ENCODE measurements at places on chromosomes 5 and 9. TPM values are rescaled to one million over a fixed set of nuclear protein-coding genes. Genes with fewer than 3 reads are reported as not detected.

- peak; percentile 8 for DNase-seq
These were observed 59.0 kb upstream of the KLF4 start for GRCh38 chr9:107548298-107549142.

- no peak for DNase-seq
These were observed 130.4 kb upstream of the CLINT1 start for GRCh38 chr5:157989296-157989695.

DNA sequence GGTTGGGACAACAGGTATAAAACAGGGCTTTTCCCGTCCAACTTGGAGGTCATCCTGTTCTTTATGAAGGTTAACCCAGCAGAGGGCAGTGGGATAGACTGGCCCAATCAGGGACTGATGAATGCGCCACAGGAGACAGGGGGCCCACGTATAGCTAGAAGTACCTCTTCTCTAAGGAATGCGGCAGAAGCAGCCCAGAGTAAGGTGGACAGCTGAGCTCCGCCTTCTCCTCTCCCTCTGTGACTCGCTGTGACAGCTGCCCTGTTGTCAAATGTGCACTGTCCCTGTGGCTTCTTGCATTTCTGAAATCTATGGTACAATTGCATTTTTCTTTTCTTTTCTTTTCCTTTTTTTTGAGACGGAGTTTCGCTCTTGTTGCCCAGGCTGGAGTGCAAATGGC lies 306.6 kb downstream of the FBXL7 start:
- DNase-seq, result no peak

DNA sequence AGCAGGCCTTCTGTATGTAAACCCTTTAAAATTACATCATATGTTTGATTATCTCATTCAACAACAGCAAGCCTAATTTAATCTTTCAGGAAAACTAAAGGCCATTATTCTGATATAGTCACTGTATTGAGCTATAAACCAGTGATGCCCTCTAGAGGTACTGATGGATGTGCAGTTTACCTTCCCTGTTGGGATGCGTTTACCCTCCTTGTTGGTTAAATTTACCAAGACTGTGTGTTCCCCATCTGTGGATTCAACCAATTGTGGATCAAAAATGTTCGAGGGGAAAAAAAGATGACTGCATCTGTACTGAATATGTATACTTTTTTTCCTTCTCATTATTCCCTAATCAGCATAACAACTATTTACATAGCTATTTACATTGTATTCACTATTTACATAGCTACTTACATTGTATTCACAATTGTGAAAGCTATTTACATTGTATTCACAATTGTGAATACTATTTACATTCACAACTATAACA lies 3.7 kb upstream of the BAAT start:
- no peak for DNase-seq

- DNase-seq, result no peak
These were observed 255.9 kb downstream of the FAM114A2 start for GRCh38 chr5:153782589-153783361.

GRCh38 chr9:124733964-124734740 lies 37.0 kb downstream of the NR6A1 start:
- DNase-seq, result no peak

GRCh38 chr5:171405615-171406014 lies 13.8 kb upstream of the FGF18 start:
- DNase-seq, result no peak

- DNase-seq, result no peak
These were observed 34.6 kb downstream of the SLC12A2 start for GRCh38 chr5:128118214-128118613.

- DNase-seq, result no peak
These were observed 4.9 kb upstream of the PTCH1 start for GRCh38 chr9:95521699-95522098.

DNA sequence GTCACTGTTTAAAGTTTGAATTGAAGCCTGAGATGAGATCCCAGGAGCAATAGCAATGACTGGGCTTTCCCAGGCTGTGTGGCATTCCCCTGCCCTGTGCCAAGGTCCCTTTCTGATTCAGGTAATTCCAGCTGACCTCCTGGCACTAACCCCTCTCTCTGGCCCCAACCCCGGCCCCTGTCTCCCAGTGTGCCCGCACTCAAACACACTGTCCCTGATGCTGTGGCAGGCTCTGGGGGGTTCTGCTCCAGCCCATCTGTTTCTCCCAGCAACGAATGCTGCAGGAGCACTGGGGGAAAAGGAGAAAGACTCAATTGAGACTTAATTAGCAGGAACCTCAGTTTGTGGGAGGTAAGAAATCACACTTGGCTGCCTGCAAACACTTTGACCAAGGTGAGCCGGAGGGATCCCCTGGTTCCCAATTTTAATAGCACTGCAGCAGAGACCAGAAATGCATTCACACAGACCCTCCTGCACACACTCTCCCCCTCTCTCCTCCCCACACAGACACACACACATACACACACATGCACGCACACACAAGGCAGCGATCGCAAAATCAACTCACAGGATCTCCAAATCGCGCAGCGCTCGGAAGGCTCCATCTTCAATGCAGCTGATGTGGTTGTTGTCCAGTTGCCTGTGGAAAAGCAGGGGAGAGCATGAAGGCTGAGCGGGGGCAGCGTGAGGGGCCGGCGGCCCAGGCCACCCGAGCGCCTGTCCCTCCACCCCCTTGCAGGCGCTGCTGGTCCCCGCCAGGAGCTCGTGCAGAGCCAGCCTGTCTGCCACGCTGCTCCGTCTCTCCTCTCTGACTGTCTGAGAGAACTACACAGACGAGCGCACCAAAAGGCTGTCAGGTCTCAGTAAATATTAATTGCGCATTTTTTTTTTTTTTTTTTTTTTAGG lies 265.1 kb upstream of the PANK3 start:
- no peak for DNase-seq

- DNase-seq, result no peak
These were observed 498.8 kb downstream of the ARHGEF28 start for GRCh38 chr5:74124826-74125225.

GRCh38 chr9:2299156-2299842 lies 284.2 kb downstream of the SMARCA2 start:
- DNase-seq, result no peak

DNA sequence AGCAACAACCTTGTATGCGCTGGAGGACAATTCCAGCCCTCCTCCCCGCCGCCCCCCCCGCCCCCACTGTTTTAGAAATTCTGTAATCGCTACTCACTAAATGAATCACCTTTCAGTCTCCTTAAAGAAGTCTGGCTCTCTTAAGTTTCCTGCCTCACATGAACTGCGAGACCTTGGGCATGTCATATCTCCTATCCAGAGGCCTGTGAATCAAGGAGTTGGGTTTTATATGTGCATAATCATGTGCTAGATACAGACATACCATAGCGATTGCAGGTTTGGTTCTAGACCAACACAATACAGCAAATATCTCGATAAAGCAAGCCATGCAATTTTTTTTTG lies 337 bp upstream of the DMAC1 start:
- DNase-seq, result no peak

- no peak for DNase-seq
These were observed 17.2 kb upstream of the GCNT1 start for GRCh38 chr9:76441551-76442322.

- DNase-seq, result no peak
These were observed 72.6 kb upstream of the IL12B start for GRCh38 chr5:159402856-159403255.

The GLE1 gene
- total RNA-seq, result 21.7 TPM

The IRX1 gene
- 11.1 TPM for total RNA-seq

The SEMA4D gene
- 20.2 TPM for total RNA-seq

The KCTD16 gene
- 0.35 TPM for total RNA-seq

The IL33 gene
- total RNA-seq, result 69.7 TPM

The PRR16 gene
- 25.5 TPM for total RNA-seq

The TAF11L5 gene
- not detected for total RNA-seq

Measured in thoracic aorta (tissue), 2 donors.